ENCODE measurements at places on chromosomes 1 and 21.

- DNase-seq, result no peak
Measured at GRCh38 chr1:9596415-9597123, 7.9 kb downstream of the TMEM201 start.

DNA sequence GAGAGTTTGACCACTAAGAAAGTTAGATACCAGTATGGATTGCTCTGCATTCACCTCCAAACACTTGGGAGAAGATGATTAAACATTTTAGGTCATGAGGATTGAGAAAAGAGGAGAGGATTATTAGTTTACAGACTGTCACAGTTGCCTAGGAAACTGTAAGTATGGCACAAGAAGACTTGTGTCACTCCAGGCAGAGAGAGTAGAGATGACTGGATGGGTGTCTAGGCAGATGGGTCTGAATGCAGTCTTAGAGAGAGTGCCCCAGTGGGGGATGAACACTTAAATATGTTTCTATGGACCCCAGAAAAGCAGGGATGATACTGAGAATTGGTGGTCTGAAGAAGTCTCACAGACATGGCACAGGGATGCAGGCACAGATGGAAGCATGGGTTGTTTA lies 477.6 kb upstream of the B3GALT2 start:
- no peak for DNase-seq

DNA sequence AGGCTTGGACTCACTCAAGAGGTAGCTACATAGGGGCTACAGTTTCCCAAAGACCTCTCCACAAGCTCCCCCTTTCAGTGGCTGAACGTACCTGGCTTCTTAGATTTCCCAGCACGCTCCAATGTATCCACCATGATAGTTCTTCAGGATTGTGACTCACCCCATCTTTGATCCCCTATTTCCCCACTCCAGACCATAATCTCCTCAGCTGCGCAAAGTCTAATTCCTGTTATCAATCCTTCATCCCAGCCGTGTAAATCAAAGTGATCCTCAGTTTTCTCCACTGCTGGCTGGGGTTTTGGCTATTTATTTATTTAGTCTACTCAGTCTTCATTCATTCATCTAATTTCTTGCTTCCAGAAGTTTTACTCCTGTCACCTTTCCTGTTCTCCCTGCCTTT lies 13.1 kb upstream of the CTPS1 start:
- DNase-seq, result no peak

DNA sequence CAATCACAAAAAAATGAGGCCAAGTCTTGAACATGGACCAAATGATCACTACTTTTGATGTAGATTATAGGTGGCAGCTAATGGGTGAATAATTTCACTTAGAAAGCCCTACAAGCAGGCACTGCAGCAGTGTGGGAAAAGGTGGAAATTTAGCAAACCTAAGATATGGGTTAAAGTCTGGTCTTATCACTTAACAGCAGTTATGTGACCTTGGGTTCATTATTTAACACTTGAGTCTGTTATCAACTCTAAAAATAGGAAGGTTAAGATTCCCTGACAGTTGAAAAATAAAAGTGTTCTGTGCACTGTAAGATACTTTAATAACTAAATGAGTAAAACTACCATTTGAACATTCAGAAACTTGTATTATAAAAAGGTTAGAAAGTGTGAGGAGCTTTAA lies 47.5 kb downstream of the SSX2IP start:
- no peak for DNase-seq

GRCh38 chr1:115753830-115754229 lies 14.7 kb downstream of the CASQ2 start:
- no peak for DNase-seq

DNA sequence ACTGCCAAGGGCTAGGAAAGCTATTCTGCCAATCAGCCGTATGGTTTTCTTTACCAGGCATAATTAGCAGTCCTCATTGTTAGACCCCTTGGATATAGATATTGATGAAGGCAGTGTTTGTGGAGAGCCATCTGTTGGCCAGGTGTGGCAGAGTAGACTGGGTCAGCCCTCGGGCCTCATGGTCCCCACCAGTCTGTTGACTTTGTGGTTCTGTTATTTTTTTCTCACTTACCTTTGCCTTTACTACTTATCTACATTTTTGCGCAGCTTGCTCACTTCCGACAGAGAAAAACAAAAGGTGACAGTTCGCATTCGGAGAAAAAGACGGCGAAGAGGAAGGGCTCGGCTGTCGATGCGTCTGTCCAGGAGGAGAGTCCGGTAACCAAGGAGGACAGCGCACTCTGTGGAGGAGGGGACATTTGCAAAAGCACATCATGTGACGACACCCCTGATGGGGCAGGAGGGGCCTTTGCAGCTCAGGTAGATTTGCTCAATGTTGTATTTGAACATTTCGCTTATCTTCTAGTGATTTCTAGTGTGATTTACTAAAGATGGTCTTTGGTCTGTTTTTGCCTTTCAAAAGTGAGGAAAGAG lies 2.3 kb downstream of the PCNT start:
- no peak for DNase-seq

GRCh38 chr1:84493747-84494146 lies 12.4 kb upstream of the SPATA1 start:
- no peak for DNase-seq

DNA sequence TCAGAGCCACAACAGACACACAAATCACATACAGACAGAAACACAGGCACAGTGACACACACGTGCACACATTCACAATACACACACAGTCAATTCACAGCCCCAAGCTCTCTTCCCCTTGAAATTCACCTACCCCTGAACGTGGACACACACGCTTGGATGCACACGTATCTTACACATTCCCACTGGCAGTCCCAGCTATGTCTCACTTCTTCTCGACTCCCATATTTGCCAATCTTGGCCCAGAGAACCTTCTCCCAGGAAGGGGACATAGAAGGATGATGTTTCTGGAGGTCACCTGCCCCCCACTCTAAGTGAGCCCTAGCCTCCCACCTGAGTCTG lies 1.6 kb downstream of the CRYBG2 start:
- DNase-seq, result no peak

GRCh38 chr1:108808438-108808837 lies 48.5 kb downstream of the AKNAD1 start:
- DNase-seq, result no peak

DNA sequence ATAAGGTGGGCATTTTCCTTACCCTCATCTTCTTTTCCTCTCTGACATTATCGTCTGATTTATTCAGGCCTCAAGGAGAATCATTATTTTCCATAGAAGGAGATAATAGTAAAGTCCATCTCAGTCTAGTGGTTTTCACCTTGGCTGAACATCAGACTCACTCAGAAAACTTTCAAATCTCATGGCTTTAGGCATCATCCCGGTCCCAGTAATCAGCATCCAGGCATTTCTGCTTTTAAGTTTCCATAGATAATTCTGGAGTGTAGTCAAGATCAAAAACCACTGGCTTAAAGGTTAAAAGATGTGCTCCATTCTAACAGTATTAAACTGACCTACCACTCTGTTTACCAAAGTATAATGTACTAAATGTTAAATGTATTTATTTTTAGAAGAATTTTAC lies 49.4 kb downstream of the RNF2 start:
- DNase-seq, result no peak

DNA sequence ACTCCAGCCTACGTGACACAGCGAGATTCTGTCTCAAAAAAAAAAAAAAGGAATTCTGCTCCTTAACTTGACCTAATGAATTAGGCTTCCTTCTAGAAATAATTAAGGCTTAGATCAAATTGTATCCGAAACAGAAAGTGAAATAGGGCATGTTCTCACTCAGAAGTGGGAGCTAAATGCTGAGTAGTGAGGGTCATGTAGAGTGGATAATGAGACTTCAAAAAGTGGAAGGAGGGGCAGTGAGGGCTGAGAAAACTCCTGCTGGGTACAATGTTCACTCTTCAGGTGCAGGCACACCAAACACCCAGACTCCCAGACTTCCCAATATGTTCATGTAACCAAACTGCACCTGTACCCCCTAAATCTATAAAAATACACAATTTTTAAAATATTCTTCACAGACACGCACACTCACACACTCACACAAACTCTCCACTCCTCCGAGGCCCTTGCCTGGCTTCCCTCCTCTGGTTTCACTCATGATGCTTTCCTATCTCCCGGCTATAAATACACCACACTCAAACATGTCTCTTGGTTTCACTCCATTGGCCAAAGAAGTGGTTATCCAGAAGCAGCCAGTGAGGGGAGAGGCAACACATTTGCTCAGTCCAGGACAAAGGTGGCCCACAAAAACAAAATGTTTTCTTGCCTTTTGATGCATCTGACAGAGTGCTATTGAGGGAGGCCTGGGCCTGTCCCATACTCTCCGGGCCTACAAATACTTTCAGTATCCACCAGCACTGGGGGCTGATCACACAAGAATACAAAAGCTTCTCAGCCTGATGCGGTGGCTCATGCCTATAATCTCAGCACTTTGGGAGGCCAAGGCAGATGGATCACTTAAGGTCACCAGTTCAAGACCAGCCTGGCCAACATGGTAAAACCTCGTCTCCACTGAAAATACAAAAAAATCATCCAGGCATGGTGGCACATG lies 249.2 kb downstream of the TOMM20 start:
- DNase-seq, result no peak

DNA sequence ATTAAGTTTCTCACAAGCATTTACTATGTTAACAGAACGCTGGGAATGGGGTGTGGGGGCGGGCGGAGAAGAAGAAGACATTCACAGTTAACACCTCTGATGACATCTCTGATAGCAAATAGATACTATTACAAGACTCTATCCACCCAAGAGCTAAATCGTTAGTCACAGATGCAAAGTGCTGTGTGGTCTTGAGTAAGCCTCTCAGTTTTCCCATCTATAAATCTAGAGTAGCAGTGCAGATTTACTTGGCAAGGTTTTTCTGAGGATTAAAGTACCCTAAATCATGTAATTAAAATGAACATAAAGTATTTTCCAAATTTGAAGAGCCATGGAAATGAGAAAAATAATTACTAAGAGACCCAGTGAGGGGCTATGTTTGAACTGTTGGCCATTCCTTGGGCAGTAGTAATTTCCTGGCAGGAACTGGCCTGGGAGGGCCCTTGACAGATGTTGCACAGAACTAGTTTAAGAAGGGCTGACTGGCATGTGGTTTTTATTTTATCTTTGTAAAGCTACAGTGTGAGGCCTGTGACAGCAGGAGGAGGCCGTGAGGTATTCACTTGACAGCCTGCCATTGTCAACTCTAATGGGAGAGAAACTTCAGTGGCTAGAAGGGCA lies 58.7 kb upstream of the APOBEC4 start:
- no peak for DNase-seq

GRCh38 chr1:54255026-54255702 lies 55.2 kb downstream of the MRPL37 start:
- DNase-seq, result no peak

DNA sequence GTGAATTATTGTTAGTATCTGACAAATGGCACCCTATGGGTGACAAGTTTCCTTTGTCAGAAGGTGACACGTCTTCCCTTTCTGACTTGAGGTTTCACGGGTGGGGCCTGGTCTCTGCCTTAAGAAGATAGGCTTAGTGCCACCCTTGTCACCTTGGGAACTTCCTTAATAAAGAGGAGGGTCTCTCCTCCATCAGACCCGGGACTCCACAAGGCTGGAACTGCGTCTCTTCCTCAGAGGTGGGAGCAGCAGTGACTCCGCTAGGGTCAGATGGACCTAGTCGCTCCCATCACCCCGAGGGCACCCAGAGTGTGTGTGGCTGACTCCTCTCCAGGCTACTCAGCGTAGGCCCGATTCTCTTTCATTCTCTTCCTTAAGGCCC lies 774 bp upstream of the WDTC1 start:
- DNase-seq, result no peak

- no peak for DNase-seq
Measured at GRCh38 chr1:50611675-50612074, 188.4 kb upstream of the DMRTA2 start.

GRCh38 chr1:229666585-229666984 lies 40.5 kb downstream of the URB2 start:
- DNase-seq, result no peak

- DNase-seq, result peak; percentile 18
Measured at GRCh38 chr1:202952818-202953217, 5.3 kb downstream of the ADIPOR1 start.

DNA sequence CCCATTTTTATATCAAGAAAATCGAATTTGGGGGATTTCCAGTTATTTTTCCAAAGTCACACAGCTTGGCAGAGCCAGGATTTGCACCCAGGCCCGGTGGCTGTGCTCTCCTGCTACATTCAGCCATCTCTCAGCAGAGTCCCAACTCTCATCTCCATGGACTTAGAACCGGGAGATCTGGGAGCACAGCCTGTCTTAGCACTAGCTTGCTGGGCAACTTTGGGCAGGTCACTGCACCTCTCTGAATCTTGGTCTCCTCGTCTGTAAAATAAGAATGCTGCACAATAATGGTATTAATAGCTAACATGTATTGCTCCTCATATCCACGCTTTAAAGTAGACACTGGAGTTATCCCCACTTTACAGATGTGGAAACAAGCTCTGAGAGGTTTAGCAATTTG lies 47.8 kb upstream of the PAX7 start:
- DNase-seq, result no peak

GRCh38 chr1:70528590-70529333 lies 117.7 kb downstream of the CTH start:
- peak; percentile 28 for DNase-seq

- DNase-seq, result peak; percentile 26
Measured at GRCh38 chr1:203323587-203323986, 18.3 kb downstream of the BTG2 start.

DNA sequence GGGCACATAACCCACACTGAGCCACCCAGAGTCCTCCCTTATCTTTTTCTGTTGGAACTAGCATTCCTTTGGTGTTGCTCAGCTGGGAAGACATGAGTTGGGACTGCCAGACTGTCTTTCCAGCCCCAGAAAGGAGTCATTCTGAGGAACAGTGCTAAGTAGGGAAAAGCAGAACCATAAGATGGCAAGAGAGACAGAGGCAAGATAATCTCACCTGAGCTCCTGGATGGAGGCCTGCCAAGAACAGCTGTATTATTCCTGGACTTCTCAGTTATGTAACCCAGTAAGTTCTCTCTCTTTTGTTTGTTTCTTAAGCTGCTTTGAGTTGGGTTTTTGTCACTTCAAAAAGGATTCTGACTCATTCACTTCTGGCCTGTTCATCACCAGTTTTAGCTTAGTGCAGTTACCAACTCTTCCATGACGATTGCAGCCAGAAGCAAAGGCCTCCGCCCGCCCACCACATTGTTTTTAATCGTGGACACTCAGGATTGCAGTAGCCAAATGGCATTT lies 134.4 kb downstream of the OMA1 start:
- DNase-seq, result no peak
